ENCODE measurements at places on chromosomes 1 and 21.
A peak's percentile ranks its signal among the peaks of the same experiment; 100 is the strongest.

DNA sequence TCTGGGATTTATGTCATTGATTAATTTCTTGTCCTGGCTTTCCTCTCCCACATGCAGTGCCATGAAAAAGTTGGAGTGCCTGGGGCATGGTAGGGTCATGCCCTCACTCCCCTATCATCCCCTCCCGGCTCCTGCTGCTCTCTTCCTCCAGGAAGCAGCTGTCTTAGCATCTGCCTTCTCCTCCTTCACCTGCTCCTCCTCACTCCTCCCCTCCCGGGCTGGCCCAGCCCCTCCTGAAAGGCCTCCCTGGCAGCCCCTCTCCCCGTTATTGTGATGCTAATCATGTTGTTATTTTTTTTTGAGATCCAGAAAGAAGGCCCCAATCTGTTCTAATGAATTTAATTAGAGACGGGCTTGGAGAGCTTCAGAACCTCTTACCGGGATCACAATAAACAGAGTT is 36.3 kb upstream of the NFASC start:
- no peak for DNase-seq

- peak; percentile 86 for DNase-seq
Observed at GRCh38 chr1:40665335-40666171, at the start of gene RIMS3. RIMS3 (minus strand) TSS chr1:40665682; CDS start chr1:40641925, 23,757 bp downstream.

- DNase-seq, result no peak
Observed at GRCh38 chr1:43830802-43831201, 102.8 kb upstream of the ARTN start.

DNA sequence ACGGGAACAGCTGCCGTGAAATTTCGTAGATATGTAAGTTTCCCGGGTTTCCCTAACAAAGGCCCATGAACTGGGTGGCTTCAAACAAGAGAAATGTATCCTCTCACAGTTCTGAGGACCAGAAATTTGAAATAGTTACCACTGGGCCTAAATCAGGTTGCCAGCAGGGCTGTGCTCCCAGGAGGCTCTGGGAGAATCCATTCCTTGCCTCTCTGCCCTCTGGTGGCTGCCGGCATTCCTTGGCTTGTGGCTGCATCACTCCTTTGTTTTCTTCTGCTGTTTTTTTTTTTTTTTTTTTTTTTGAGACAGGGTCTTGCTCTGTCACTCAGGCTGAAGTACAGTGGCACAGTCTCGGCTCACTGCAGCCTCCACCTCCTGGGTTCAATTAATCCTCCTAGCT is 23.7 kb downstream of the UMODL1 start:
- DNase-seq, result no peak

- no peak for DNase-seq
Observed at GRCh38 chr1:31152181-31152795, 86.8 kb upstream of the PUM1 start.

All from stimulated activated CD4-positive, alpha-beta T cell treated with anti-CD3 and anti-CD28 coated beads, Interleukin-1b, Interleukin-23, amount 100 ng/mL, for 4 hours (primary cell).